Stimulated activated CD4-positive, alpha-beta T cell treated with anti-CD3 and anti-CD28 coated beads, TNF-alpha, amount 100 ng/mL, for 48 hours (primary cell): ENCODE measurements at places on chromosomes 7 and 10.

DNA sequence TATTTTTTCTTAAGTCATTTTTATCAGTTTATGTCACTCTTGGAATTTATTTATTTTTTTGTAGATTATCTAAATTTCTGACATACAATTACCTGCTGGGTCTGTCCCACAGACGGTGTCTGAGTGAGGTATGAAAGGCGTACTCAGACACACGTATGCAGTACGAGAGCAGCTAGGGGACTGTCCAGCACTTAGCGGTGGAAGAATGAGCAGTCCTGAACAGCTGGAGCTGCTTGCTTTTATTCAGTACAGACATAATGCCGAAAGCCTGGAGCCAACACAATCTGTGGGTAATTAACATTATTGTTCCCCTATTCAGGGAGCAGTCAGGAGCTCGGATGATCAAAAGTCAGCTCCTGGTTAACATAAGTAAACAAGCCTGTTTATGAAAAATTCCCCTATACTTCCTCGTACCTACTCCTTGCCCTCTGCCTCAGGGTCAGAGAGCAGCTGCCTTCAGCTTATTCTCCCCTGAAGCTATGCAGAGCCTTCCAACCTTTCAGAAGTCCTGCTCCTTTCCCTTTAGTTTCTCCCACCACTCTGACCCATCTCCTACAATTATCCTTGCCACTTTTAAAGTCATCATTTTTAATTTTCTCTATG lies 488.0 kb upstream of the POM121L12 start:
- DNase-seq = no peak

DNA sequence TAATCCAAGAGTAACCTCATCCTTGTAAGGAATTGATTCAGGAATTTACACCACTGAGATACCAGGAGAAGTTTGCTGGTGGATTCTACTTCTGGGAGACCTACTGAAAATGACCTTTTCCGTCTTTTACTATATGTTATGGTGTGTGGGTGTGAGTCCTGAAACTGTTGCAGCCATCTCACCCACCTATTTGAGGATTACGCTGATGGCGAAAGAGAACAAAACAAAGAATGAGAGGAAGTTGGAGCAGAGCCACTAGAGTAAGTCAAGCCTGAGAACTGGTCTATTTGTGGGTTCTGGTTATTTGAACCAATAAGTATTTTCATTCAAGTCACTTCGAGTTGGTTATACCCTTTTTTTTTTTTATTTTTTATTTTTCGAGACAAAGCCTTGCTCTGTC lies 12.7 kb upstream of the ABCC2 start:
- DNase-seq = no peak

DNA sequence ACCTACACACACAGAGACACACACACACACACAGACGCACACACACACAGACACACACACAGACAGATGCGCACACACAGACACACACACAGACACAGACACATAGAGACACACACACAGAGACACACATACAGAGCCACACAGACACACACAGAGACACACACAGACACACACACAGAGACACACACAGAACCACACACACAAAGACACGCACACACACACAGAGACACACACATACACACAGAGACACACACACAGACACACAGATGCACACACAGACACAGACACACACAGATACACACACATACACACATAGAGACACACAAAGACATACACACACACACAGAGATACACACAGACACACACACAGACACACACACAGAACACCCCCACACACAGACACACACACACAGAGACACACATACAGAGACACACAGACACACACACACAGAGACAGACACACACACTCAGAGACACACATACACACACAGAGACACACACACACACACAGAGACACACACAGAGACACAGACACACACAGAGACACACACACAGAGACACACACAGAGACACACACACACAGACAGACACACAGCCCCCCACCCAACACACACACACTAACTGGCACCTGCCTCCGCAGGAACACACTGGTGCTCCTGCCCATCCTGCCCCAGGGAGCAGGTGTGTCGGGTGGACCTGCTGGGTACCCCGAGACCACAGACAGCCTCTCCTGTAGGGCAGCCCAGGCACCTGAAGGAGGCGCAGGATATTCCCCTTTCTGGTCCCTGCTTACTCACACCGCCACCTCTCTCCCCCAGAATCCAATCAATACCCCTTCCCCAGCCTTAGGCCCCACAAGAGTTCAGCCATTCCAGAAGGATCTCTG lies 5.4 kb upstream of the FZD9 start:
- DNase-seq = no peak

- DNase-seq = no peak
These were observed 44.0 kb upstream of the SORBS1 start for GRCh38 chr10:95605163-95605562.

DNA sequence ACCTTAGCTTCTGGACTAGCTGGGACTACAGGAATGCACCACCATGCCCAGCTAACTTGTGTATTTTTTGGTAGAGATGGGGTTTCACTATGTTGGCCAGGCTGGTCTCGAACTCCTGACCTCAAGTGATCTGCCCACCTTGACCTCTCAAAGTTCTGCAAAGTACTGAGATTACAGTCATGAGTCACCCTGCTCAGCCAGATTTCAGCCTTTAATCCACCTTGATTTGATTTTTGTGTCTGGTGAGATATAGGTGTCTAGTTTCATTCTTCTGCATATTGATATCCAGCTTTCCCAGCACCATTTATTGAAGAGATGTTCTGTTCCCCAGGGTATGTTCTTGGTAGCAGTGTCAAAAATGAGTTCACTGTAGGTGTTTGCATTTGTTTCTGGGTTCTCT lies 20.1 kb upstream of the CYP3A7 start:
- DNase-seq = no peak

DNA sequence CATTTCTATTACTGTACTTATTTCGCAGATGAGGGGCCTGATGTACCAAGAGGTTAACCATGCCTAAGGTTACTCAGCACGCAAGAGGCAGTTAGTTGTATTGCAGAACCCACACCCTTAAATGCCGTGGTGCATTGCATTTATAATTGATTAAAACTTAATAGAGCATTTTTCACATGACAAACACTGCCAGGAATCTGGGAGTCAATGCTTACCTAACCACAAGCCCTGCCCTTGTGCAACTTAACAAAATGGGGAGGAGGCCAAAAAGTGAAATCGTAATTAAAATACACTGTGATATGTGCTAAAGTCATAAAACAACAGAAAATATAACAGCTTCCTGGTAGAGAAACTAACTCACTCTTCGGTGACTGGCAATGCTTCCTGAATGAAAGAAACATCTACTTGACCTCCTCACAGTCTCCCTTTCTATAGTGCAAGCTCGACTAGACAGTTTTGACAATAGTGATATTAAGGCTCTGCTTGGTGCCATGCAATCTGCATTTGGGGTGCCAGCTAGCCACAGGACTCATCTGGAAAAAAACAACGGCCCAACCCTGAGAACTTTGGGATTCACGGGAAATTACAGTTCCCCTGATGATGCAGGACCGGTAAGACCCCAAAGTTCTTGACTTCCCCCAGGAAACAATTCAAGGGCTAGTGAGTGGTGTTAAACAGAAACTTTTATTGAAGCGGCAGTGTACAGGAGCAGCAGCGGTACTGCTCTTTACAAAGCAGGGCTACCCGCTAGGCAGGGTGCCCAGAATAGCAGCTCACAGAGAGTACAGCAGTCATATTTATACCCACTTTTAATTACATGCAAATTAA lies 612.4 kb downstream of the TNS3 start:
- DNase-seq = no peak

- DNase-seq = no peak
These were observed 55.3 kb upstream of the ZNF438 start for GRCh38 chr10:31087011-31087410.
